ENCODE measurements at places on chromosomes 3 and 15.

GRCh38 chr15:48066456-48066855 lies 54.3 kb upstream of the SLC24A5 start:
- DNase-seq = no peak

GRCh38 chr3:24259901-24260512 lies 234.6 kb downstream of the THRB start:
- DNase-seq = no peak

- no peak for DNase-seq
Observed at GRCh38 chr15:29107291-29107890, 162.2 kb downstream of the NSMCE3 start.

DNA sequence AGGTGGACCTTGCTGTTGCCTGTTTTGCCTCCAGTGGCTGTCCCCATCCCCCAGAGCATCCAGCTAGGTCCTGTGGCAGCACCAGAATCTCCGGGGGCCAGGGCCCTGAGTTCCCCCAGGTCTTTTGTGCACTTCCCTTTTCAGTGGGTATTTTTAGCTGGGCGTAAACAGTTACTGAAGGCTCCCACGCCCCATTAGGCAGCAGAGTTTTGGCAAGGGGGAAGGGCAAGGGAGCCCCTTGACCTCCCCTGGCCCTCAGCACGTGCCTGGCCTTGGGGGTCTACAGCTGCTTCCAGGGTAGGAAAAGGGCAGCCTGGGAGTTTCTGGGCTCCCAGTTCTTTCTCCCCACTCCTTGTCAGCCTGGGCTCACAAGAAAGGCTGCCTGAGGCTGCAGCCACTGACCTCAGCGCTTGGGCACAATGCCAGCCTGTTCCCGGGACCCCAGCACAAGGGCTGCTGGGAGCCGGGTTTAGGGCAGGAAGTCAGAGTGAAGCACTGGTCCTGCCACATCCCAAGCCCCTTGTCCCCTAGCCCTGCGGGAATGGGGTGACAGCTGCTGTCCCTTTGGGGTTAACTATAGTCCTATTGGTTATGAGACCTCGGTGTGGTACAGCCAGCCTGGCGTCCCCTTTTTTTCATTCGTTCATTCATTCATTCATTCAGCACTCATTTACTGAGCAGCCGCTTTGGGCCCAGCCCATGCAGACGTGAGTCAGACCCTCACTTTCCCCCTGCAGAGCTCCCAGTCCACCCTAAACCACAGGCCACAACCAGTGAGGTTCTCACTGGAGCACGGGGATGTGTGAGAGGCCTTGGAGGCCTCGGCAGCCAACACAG lies 8.4 kb downstream of the CSK start:
- peak; percentile 68 for DNase-seq

DNA sequence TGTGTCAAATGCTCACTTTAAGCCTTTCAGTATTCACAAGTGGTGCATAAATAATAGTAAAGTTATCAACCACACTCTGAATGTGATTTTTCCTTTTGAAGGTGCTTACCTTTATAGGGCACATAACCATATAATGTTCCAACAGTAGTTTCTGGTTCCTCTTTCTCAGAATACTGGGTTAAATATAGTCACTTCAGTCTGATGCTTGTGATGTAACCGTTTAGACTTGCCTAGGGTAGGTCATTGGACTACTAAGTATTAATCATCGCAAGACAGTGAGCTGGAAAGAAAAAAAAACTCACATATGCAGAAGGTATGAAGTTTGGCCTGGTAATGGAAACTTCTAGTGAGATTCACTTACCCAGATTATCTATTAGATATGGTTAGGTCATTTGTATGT lies 1.9 kb downstream of the KBTBD8 start:
- DNase-seq = no peak

GRCh38 chr15:74464216-74464615 lies 3.3 kb upstream of the UBL7 start:
- DNase-seq = no peak

DNA sequence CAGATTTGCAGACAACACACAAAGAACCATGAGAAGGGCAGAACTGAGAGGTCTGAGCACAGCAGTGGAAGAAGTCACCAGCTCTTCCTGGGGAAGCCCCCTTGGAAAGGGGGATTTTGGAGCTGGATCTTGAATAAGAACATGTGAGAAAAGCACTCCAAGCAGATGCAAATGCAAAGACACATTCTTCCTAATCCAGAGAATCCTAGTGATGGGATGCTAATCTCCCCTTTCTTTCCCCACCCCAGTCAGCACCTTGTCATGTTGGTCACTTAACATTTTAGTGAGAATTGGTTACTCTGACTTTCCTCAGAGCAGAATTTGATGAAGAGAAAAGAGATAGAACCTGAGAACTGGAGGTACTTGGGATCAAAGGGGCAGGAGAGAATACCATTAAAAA lies 148.5 kb downstream of the SSR3 start:
- DNase-seq = no peak

- DNase-seq = peak; percentile 64
Observed at GRCh38 chr3:71444028-71444860, 139.3 kb downstream of the FOXP1 start.

DNA sequence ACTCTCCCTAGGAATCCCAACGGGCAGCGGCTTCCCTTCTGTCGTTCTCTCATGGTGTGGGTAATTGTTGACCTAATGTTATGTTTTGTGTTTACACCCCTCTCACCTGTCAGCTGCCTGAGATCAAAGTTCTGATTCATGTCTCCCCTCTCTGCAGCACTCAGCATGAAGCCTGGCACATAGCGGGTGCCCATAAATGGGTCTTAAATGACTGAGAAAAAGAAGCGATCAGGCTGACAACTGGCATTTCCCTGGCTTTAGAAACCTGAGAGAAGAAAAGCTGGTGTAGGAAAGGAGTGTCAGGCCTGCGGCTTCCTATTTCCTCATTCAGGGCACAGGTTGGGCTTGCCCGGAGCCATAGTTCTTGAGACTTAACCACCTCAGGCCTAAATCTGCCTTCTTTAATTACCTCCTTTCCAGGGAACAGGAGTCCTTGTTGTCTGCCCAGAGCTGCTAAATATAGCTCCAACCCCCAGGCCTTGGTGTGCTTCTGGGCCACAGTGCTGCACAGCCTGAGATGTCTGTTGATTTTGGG lies 31.8 kb downstream of the LPP start:
- DNase-seq = peak; percentile 62

DNA sequence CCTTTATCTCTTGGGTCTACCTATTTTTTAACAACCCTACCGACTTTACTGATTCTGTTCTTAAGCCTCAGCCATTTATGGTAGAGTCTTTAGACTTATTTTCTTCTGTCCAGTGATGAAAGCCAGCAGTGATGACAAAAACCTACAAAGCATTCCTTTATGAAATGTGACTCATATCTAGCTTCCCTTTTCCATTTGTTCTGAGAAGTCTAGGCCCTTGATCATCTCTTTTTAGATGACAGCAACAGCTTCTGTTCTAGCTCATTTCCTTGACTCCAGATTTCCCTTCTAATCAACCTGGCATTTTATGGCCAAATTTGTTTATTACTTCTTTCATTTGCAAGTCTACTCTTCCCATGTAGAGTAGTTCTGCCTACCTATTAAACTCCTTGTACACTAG lies 36.1 kb downstream of the CFAP44 start:
- no peak for DNase-seq

DNA sequence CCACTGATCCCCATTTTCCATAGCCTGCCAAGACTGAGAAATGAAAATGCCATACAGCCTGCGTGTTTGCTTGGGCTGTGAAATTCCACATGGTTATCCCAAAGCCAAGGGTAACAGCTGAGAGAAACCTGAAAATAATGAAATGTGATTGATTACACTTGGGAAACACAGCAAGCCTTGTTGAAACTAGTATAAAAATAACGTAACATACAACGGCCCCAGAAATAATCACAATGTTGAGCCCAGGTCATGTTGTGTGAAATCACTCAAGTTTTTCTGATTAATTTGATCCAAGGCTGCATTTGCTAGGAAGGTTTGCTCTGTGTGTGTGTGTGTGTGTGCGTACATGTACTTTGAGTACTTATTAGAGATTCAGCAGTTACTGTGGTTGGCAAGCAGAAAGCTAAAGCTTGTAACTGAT lies 269.0 kb downstream of the OXSM start:
- no peak for DNase-seq

DNA sequence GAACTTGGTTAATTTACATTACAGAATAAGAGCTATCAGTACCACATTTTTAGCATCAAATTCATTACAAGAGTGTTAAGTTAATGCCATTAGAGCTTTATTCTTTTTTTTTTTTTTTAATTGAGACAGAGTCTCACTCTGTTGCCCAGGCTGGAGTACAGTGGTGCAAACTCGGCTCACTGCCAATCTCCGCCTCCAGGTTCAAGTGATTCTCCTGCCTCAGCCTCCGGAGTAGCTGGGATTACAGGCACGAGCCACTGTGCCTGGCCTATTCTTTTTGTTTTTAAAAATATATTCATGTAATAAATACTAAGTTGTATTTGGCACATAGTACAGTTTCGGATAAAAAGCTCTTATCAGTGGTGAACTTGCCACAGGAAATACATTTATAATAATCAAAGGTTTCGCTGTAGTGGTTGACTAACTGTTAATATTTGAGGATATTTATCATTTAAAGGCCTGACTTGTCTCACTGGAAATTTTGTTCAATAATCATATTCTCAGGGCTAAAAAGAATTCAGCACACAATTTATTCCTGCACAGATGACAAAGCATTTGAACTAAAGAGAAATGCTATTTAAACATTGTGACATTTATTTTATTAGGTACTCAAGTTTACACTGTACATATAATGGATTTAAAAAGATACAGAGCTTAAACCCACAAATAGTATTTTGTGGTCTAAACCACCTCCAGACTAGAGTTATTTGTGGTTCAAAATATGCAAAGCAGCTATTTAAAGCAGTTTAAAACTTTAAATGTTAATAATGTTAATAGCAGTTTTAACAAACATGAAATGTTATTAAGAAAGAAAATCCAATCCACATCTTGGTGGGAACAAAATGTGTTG lies 6.1 kb upstream of the LEKR1 start:
- no peak for DNase-seq

DNA sequence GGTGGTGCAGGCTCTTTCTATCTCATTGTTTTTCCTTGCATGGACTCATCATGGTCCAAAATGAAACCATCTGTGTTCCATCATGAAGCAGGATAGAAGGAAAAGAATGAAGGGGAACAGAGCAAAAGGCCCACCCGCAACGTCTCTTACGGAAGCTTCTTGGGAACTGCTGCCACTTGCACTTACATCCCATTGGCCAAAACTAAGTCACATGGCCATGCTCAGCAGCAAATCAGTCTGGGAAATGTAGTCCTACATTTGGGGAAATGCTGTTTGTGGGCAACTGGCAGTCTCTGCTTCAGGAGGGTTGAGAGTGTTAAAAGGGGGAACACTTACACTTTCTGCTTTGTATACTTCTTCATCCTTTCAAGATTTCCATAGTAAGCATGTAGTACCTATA lies 191.6 kb downstream of the SV2B start:
- DNase-seq = no peak

- no peak for DNase-seq
Observed at GRCh38 chr15:25795712-25796111, 67.4 kb downstream of the ATP10A start.

DNA sequence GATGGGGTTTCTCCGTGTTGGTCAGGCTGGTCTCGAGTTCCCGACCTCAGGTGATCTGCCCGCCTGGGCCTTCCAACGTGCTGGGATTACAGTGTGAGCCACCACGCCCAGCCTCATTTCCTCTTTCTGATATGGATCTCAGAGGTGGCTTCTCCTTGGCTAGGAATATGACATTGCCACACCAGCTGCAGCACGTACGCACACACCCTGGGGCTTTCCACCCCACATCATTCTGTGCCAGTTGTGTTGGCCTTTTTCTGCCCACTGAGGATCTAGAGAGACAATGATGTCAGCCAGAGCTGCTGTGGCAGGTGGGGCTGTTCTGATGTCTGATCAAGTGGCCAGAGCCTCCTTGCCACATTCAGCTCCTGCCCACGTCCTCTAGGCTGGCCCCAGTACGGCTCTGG lies 29.0 kb downstream of the TMEM45A start:
- no peak for DNase-seq

GRCh38 chr3:56453011-56453410 lies 15.3 kb downstream of the ERC2 start:
- DNase-seq = no peak

DNA sequence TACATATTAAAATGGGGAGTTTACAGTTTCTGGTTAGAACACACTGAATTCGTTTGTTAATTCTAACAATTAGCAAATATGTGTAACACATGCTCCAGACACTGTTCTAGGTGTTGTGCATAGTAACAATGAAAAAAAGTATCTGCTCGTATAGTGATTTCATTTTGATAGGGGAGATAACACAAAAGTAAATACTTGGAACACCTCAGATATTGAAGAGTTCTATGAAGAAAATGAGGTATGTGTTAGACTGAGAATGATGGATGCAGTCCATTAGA lies 6.8 kb upstream of the TMF1 start:
- no peak for DNase-seq
